ENCODE measurements at places on chromosomes 12 and 14. TPM values are rescaled to one million over a fixed set of nuclear protein-coding genes. Genes with fewer than 3 reads are reported as not detected.

DNA sequence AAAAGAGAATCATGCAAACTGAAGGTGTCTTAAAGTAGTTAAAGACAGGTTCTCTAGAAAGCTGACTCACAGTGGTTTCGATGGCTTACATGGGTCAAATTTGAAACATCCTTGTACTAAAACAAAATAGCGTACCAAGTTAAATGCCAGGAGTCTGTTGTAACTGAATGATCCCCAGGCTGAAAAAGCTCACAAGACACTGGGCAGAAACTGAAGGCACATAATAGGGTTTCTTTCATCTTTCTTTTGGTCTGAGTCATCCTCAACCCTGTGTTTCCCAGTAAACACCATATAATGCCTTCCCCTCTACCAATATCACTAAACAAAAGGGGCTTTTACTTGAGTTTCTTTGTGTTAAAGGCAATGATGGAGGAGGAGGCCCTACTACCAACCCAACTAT is 12.8 kb downstream of the ZFYVE1 start:
- peaks cover 17% of the 10 kb centered on the region for H3K4me1 ChIP-seq
- H3K27ac ChIP-seq = peak overlapping the region; percentile 85
- no peaks in the 10 kb centered on the region for H3K27me3 ChIP-seq
- H3K36me3 ChIP-seq = peaks cover 11% of the 10 kb centered on the region
- no peak for DNase-seq

GRCh38 chr12:100755186-100755585 is 39.4 kb upstream of the ANO4 start:
- no peak overlapping the region for H3K4me3 ChIP-seq
- no peaks in the 10 kb centered on the region for H3K27me3 ChIP-seq
- no peak for DNase-seq
- no peaks in the 10 kb centered on the region for H3K4me1 ChIP-seq
- H3K27ac ChIP-seq = no peak overlapping the region

Gene ITPK1
- total RNA-seq = 63.8 TPM

DNA sequence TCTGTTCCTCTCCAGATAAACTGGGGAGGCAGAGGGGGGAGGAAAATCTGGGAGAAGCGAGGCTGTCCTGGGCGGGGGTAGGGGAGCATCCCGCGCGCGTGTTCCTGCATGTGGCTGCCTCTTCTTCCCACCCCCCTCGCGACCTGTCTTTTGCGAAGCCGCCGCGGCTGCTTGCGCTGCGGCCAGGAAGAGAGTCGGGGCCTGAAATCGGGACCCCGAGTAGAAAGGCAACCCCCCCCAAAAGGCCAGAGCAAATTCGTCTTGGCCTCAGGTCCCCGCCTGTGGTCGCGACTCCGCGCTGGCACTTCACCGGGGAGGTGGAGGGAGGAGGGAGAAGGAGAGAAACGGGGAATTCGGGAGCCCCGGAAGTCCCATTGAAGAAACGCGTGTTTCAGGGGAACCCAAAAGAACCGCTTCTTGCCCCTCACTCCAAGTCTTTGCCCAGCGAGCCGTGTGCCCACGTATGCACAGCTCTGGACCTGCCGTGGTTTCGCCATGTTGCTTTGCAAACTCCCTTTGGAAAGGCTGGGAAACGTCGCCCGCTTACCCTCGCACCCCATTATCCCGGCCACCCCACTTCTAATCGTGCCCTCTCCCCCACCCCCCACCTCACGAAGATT is 944 bp downstream of the CCND2 start:
- peaks cover 24% of the 10 kb centered on the region for H3K36me3 ChIP-seq
- DNase-seq = no peak
- peaks cover 24% of the 10 kb centered on the region for H3K27me3 ChIP-seq
- peaks cover 61% of the 10 kb centered on the region for H3K4me1 ChIP-seq
- H3K4me3 ChIP-seq = peak overlapping the region; percentile 99
- H3K27ac ChIP-seq = peak overlapping the region; percentile 96

- H3K36me3 ChIP-seq = no peaks in the 10 kb centered on the region
- no peak overlapping the region for H3K27ac ChIP-seq
- H3K4me3 ChIP-seq = no peak overlapping the region
- no peak for DNase-seq
- H3K27me3 ChIP-seq = no peaks in the 10 kb centered on the region
Observed at GRCh38 chr14:83251402-83251801, 1717.7 kb upstream of the SEL1L start.
